Lower lobe of right lung (tissue), 2 donors: ENCODE measurements at places on chromosomes 13 and 19.

DNA sequence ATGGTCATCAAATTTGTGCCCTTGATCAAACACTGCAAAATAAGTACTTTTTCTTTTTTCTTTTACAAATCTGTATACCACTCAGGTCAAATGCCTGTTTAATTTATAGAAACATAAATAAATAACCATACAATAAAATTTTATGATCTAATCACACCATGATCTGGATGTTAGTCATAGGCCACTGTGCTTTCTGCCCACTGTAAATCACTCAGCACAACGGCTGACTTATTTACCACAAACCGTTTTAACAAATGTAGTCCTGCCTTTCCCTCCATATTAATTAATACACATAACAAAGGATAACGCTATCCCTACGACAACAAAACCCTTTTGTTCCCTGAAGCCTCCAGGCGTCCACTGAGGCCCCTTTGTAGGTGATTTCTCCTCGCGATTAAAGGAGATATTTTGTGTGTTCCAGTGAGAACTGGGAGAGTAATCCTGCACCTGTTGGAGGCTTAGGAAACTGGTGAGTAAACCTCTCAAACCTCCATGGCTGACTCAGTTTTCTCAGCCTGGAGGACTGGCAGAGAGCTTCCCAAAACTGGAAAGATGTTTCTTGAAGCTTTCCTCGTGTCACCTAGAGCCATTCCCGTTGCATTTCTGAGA lies 477.1 kb upstream of the SGCG start:
- no peak for DNase-seq

DNA sequence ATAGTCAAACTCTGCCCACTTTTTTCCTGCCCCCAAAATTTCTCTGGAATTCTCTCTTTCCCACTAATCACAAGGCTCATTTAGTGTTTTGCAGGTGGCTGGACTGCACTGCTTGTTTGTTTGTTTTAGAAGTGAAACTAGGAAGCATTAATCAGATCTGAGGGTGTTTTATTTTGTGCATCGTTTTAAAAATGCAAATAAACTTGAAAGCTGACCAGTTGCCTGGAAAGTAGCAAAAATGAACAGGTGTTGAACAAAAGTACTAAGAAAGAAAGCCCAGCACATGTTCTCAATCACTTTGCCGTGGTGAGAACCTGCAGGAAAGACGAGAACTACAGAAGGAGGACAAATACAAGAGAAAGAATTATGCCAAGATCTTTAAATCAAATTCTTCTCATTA lies 365.5 kb downstream of the PCDH9 start:
- no peak for DNase-seq

GRCh38 chr13:30877335-30877734 lies 28.7 kb upstream of the MEDAG start:
- no peak for DNase-seq

- no peak for DNase-seq
Measured at GRCh38 chr13:31207661-31208552, 8.1 kb downstream of the B3GLCT start.

- no peak for DNase-seq
Measured at GRCh38 chr13:75256922-75257321, 225.0 kb downstream of the TBC1D4 start.

DNA sequence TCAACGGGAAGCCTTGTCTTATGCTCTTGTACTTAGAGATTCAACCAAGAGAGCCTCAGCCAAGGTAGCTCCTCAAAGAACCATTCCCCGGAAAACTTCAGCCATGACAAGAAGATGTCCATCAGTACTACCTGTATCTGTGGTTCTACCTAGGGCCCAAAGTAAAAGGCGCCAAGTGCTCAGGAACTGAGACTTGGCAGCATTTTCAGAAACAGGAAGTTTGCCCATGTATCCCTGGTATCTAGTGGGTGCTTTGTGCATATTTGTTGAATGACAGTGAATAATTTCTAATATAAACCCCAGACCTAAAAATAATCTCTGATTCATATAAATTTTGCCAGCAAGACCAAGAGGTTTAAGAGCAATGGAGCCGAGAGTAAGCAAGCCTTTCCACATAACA lies 7.2 kb downstream of the FAM216B start:
- no peak for DNase-seq

- DNase-seq, result no peak
Measured at GRCh38 chr19:10412257-10412977, 7.9 kb upstream of the PDE4A start.

GRCh38 chr13:30442926-30443325 lies 20.6 kb downstream of the UBE2L5 start:
- no peak for DNase-seq

- no peak for DNase-seq
Measured at GRCh38 chr13:110187641-110188161, 119.3 kb downstream of the COL4A1 start.

DNA sequence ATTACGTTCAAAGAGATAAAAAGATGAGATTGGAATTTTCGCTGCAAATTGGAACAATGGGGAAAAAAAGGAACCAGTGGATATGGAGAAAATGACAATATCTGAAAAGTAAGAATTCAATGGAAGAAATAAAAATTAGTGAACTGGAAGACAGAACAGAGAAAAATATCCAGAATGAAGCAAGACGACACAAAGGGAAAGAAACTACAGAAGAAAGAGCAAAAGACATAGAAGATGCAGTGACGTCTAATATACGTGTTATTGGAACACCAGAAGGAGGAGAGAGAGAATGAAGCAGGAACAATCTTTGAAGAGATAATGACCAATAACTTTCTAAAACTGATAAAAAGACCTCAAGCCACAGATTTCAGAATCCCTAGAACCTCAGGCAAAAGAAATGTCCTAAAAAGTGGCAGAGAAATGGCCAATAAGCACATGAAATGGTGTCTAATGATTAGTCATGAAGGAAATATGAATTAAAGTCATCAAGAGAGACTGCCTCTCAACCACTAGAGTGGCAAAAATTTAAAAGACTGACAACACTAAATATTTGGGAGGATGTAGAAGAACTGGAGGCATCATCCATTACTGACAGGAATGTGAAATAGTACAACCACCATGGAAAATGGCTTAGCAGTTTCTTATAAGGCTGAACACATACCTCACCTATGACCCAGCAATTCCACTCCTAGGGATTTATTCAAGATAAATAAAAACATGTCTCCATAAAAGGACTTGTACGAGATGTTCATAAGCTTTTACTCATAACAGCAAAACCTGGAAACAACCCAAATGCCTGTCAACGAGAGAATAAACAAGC lies 56.5 kb downstream of the GADD45B start:
- DNase-seq, result no peak

DNA sequence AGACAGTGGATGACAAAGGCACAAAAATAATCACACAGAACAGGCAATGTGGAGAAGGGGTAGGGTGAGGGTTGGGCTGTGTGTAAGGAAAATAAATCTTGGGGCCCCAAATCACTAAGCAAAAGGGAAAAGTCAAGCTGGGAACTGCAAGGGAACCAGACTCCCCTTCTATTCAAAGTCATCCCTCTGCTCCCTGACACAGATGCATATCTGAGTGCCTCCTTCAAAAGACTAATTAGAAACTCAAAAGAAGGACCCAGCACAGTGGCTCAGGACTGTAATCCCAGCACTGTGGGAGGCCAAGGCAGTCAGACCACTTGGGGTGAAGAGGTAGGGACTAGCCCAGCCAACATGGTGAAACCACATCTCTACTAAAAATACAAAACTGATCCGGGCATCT lies 18.3 kb downstream of the ZNF611 start:
- no peak for DNase-seq

- peak; percentile 74 for DNase-seq
Measured at GRCh38 chr19:3304871-3305423, 61.4 kb upstream of the NFIC start.

DNA sequence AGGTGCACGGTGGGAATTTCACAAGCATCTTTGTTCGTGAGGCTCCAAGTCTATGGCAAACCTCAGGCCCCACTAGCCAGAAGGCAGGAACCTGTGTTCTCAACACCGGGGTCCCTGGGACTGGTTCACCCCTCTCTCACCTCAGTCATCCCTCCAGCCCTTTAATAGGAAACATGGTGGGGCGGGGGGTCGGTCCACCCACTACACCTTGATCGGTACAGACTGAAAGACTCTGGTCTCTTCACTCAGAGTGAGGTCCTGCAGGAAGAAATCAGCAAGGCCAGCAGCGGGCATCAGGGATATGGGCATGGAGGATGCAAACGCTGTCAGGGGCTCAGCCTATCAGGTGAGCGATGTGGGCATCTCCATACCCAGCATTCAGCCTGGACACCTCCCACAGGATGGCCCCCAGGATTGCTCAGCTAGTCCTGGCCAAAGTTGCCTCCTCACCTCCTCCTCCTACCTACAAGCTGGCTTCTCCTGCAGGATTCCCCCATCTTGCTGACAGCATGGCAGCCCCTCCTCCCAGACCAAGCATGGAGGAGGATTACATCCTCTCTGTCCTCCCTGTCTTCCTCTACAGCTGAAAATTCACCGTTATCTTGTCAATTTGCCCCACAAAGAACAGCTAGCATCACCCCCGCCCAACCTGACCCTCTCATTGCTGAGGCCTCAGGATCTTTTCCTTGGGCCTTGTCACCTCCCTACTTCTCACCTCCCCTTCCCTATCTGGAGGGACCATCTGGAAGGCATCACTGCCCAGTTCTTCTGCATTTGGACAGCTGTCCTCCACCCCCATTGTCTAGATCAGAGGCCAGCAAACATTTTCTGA lies 37.3 kb upstream of the CD33 start:
- no peak for DNase-seq

- no peak for DNase-seq
Measured at GRCh38 chr13:114321256-114321655, 7.0 kb downstream of the CHAMP1 start.

GRCh38 chr13:72145383-72145782 lies 278.4 kb upstream of the DACH1 start:
- DNase-seq, result no peak

DNA sequence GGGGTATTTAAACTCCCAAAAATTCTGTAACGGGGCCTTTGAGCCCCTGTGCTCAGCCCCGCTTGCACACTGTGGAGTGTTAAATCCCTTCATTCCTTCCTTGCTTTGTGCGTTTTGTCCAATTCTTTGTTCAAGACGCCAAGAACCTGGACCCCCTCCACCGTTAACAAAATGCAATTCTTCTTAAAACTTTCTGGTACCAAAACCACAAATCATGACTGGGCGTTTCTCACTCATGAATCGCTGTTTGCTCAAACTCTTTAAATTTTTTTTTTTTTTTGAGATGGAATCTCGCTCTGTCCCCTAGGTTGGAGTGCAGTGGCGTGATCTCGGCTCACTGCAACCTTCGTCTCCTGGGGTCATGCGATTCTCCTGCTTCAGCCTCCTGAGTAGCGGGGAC lies 881 bp downstream of the ZNF20 start:
- no peak for DNase-seq

- no peak for DNase-seq
Measured at GRCh38 chr13:89455741-89456140, 1784.6 kb downstream of the SLITRK5 start.

GRCh38 chr19:55643003-55643886 lies at the start of gene ZNF581:
Gene ZNF581, plus strand, starts transcription at chr19:55643649. Its CDS starts 923 bp downstream, at chr19:55644572.
- DNase-seq, result peak; percentile 85

DNA sequence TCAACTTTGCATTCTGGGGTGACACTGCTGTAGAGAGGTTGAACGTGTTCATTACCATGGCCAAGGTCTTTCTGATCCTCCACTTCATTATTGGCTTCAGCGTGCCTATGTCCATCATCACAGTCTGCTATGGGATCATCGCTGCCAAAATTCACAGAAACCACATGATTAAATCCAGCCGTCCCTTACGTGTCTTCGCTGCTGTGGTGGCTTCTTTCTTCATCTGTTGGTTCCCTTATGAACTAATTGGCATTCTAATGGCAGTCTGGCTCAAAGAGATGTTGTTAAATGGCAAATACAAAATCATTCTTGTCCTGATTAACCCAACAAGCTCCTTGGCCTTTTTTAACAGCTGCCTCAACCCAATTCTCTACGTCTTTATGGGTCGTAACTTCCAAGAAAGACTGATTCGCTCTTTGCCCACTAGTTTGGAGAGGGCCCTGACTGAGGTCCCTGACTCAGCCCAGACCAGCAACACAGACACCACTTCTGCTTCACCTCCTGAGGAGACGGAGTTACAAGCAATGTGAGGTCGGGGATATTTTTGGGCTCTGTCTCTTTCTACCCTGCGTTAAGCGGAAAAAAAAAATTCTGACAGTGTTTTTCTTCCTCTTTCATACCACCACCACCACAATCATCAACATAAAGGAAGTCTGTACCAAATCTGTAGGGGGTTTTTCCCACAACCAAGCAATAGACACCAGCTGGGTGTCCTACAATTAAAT lies 29.5 kb downstream of the FPR3 start:
- no peak for DNase-seq

DNA sequence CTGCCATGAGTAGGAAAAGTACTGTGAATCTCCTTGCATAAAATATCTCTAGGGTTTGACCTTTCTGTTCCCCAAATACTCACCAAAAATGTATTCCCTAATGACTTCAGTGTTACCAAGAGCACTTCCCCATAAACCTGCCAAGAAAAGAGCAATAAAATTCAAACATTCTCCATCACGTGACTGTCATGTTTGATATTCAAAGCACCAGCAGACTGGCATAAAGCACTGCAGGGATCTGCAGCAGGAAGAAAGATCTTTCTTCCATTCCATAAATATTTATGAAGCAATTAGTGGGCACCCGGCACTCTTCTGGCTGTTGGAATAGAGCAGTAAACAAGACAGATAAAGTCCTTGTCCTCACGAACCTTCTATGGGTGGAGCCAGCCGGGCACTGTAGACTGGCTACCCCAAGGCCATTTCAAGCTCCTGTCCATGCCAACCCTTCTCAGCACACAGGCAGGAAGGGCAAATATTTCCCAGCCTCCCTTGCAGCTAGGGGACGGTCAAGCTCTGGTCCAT lies 20.3 kb downstream of the PLA2G4C start:
- no peak for DNase-seq

- peak; percentile 74 for DNase-seq
Measured at GRCh38 chr19:16771618-16772017, 52.0 kb downstream of the NWD1 start.

GRCh38 chr19:2775556-2776430 lies 7.3 kb downstream of the SGTA start:
- peak; percentile 84 for DNase-seq

GRCh38 chr19:8302734-8303133 lies 5.4 kb downstream of the CD320 start:
- peak; percentile 19 for DNase-seq

DNA sequence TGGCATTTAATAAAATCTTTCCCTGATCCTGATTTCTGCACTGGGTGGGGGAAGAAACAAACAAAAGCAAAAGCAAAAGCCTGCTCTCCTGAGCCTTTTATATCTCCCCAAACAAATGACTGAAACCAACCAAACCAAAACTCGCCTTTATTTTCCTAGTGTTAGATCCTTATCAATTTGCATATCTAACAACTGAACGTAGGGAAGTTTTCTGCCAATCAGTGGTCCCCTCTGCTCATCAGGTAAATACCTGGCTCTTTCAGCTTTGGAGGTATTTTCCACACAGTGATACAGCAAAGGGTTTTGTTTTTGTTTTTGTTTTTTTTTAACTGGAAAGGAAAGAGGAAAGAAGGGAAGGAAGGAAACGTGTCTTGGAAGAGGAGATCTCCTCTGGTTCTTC lies 3.3 kb downstream of the AMER2 start:
- DNase-seq, result no peak
